HFF-Myc (cell line): ENCODE measurements at places on chromosomes 1 and 21.

DNA sequence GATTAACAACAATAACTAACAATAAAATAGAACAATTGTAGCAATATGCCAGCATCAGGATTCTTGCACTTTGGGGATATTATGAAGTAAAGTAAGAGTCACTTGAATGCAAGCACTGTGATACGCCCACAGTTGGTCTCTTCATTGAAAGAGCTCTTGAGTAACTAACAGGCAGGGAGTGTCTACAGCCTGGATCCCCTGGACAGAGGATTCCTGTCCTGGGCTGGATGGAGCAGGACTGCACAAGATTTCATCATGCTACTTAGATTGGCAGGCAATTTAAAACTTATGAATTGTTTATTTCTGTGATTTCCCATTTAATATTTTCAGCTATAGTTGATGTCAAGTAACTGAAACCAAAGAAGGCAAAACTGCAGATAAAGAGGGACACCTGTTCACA is 13.7 kb upstream of the KRTAP19-5 start:
- DNase-seq = no peak

DNA sequence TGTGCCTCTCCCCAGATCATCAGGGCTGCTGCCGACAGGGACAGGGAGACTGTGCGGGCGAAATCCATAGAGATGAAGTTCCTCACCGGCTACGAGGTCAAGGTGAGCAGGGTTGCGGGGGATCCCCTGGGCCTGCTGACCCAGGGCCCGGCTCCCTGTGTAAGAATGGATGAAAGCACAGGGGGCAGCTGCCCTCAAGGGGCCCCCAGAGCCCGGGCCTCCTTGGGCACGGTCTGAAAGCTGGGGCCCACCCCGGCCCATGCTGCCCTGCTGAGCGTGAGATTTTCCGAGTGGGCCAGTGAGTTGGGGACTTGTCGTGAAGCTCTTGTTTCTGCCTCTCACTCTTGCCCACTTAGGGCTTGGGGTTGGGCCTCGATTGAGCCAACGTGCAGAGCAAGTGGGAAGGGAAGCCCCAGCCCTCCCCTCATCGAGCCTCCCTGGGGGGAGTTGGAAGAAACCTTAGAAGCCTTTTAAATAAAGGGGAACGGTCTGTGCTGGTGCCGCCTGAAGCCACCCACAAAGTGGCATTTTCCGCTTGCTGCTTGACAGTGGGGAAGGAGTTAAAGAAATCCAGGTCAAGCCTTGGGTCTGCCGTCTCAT is 45.2 kb downstream of the COQ8A start:
- no peak for DNase-seq

GRCh38 chr1:67636146-67636545 is 48.9 kb upstream of the GADD45A start:
- no peak for DNase-seq

- no peak for DNase-seq
These were observed 5.2 kb downstream of the TMEM63A start for GRCh38 chr1:225876900-225877510.

- DNase-seq = no peak
These were observed 375.8 kb downstream of the NCAM2 start for GRCh38 chr21:21373969-21374368.

GRCh38 chr1:53380296-53380695 is 52.4 kb upstream of the LRP8 start:
- DNase-seq = no peak

DNA sequence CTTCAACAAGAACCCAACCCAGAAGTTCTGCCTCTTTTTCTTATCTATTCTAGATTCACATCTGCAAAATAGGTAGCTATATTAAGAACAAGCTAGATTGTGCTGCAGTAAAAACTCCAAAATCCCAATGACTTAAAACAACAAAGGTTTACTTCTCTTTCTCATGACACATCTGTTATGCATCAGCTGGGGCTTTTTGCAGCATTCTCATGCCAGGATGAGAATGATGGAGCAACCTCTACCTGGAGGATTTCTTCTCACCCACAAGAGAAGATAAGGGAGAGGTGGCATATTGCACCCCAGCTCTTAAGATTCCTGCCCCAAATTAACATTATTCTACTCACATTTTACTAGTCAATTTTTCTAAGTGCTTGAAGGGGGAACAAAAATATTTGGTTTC is 152.3 kb upstream of the SPAG17 start:
- no peak for DNase-seq

DNA sequence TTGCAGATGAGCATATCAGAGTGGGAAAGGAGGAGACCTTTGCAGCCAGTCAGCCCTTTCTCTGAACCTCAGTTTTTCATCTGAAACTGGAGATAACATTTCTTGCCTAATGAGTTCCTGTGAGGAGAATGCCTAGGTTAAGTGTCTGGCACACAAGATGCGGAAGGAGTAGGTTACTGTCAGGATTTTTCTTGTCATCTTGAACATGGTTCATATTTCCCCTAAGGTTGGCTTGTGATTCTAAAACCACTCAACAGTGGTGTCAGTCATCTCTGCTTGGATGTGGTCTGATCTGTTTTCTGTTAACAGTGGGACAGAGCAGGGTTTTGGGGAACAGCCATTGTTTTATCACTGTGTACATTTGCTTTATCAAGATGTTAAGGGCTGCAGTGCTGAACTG is 70.6 kb downstream of the TGFB2 start:
- no peak for DNase-seq

DNA sequence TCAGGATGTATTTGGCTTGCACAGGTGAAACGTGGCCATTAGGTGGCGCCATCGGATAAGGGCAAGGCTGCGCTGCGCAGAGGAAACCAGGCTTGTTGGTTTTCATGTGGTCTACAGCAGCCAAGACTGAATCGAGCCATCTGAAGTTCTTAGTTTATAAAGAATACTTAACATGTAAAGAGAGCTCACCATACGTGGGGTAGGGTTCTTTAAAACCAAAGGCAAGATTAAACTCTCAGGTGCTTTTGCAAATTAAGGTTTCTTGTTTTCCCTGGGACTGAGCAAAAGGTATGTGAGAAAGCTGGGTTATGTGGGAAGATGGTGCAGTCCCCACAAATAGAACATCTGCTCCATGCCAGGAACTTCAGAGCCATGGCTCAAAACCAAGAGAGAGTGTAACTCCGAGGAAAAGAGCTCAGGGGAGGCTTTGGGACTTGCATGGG is 9.3 kb downstream of the MASP2 start:
- no peak for DNase-seq

GRCh38 chr1:50667710-50668356 is 244.6 kb upstream of the DMRTA2 start:
- DNase-seq = no peak

- DNase-seq = no peak
These were observed 15.4 kb downstream of the CTH start for GRCh38 chr1:70426154-70427131.

DNA sequence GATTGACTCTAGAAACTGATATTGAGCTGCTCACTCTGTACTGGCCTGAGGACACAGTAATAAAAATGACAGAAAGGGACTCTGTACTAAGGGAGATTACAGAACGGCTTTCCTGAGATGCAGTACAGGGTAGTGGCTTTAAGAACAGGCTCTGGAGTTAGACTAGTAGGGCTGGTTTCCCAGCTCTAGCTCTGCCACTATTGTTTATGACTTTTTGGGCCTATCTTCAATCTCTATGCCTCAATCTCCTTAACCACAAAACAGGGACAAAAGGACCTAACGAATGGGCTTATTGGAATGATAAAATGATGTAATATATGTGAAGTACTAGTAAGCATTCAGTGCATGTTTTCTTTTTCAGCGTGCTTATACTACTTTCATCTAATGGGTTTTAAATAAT is 1.4 kb downstream of the DEPDC1 start:
- DNase-seq = no peak

GRCh38 chr1:232748910-232749368 is 56.3 kb upstream of the MAP10 start:
- DNase-seq = no peak

DNA sequence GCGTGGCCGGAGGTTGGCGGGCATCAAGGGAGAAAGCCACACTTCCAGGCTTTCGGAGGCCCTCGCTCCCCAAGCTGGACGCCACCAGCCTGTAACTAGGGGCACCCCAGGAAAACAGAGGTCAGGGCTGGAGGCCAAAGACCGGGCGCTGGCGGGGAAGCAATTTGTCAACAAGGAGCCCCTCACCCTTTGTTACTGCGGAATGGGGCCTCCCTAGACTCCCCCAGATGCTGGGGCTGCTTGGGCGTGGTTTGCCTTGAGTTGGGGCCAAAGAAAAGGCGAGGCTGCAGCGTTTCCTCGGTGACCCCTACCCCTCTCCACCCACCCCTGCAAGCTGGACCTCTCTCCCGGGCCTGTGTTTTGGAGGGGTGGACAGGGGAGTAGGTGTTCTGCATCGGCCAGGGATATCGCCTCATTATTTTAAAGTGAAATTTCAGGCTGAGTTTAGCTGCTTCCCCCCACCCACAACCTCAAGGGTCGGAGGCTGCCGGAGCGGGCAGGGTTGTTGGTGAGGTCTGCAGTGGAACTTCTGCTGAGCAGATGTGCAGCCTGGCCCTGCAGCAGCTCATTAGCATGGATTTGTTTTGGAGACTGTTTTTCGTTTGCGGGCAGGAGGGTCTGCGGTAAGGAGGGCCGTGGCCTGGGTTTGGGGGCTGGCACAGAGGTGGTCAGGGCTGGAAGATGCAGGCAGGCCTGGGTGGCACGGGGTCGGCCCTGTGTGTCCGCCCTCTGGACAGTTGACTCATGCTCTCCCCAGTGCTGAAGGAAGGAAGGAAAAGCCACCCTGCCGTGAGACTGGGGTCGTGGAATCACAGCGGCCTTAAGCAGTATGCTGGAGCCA is 1.5 kb downstream of the NBL1 start:
- no peak for DNase-seq

DNA sequence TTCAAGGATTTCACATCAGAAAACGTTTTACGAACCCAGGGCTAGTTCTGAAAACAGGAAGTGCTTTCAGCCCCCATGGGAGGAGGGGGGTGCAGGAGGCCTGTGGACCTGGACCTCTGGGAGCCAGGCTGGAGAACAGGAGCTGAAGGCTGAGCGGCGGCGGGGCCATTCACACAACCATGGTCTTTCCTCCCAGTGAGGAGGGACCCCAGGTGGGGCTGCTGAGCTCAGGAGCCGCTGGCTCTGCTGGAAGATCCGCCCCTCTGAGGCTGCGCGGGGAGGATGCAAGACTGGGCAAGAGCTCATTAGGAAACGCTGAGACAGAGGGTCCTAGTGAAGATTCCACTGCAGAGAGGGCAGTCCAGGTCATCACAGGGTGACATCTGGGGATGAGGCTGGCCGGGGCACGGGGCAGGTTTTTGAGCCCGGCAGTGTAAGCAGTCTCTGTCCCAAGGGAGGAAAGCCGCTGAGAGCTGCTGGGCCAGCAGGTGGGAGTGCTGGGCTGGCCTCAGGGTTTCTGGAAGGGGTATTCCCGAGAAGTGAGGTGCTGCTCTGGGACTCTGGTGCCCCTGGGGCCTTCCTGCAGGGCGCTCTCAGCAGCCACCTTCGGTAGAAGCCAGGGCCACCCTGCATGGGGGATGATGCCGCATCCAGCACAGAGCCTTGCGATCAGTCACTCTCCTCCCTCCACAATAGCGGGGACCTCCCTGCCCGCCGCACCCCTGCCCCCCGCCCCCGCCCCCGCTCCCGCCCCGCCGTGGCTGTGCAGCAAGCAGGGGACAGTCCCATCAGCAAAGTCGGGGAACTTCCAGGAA is 7.5 kb downstream of the MX2 start:
- DNase-seq = no peak

- no peak for DNase-seq
These were observed 140.0 kb downstream of the SMYD3 start for GRCh38 chr1:246367041-246367440.

DNA sequence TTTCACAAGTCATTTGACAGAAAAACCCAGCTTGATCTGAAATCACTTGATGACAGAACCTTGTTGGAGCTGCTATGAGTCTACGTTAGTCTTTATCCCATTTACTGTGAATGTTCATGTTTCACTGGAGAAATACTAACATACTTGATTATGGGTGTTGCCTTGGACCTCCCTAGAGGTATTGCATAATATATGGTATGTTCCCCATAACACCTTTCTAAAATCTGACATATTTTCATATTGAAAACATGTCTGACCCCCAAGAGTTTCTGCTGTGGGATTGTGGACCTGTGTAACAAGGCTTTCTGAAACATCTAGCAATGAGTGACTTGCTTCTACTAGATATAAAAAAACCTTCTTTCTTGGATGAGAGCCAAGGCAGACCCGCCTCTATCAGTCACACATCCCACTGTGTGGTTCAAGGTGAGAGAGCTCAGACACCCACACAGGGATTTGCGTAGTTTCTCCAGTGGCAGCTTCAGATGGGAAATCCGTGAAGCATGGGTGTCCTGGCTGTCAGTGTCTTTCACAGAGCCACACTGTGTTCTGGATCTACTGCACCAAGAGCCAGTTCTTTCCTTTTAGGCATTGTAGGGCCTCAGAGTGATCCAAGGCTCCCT is 4.6 kb downstream of the NENF start:
- no peak for DNase-seq

- peak; percentile 91 for DNase-seq
These were observed 4.8 kb upstream of the SLC2A1 start for GRCh38 chr1:42963378-42964043.

- no peak for DNase-seq
These were observed 4.9 kb upstream of the ELK4 start for GRCh38 chr1:205636732-205637131.

GRCh38 chr1:199937661-199938060 is 89.8 kb upstream of the NR5A2 start:
- no peak for DNase-seq

DNA sequence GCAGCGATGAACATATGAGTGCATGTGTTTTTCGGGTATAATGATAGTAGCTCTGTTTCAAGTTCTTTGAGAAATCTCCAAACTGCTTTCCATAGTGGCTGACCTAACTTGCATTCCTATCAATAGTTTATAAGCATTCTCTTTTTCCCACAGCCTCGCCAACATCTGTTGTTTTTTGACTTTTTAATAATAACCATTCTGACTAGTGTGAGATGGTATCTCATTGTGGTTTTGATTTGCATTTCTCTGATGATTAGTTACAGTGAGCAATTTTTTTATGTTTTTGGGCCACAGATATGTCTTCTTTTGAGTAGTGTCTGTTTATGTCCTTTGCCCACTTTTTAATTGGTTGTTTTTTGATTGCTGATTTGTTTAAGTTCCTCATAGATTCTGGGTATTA is 10.6 kb upstream of the RUNX1 start:
- no peak for DNase-seq
